Astrocyte (in vitro differentiated cells and primary cell): ENCODE measurements at places on chromosomes 12 and 14.

DNA sequence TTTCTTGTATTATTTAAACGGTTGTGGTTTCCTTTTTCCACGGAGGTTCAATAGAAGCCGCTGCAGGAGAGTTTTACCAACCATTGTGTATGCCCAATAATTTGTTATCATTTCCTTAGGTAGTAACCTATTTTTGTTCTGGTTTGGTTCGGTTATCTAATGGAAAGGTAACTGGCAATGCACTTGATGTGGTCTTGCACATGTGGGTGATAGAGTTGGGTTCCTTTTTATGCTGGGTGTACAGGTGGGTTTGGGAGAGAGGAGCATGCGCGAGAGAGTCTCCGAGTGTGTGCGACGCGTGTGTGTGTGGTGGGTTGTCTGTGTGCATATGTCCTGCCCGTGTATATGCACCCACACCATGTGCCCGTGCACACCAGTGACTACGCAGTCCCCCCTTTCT, 102.7 kb upstream of the FKBP4 start:
- DNase-seq, result no peak

DNA sequence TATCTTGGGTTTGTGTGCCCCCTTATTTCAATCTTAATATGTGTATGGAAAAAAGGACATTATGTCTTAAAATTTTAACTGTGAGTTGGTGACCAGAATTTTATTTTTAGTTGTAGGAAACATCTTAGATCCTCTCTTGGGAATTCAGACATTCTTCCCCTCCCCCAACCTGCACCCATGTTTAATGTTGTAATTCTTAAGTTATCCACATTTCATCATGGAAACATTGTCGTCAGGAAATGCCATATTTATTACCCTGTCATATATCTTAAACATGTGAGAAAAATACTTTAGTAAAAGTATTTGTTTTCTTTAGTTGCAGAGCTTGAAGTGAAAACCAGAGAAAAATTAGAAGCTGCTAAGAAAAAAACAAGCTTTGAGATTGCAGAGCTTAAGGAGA, 30.3 kb downstream of the YEATS4 start:
- DNase-seq, result peak; percentile 73

DNA sequence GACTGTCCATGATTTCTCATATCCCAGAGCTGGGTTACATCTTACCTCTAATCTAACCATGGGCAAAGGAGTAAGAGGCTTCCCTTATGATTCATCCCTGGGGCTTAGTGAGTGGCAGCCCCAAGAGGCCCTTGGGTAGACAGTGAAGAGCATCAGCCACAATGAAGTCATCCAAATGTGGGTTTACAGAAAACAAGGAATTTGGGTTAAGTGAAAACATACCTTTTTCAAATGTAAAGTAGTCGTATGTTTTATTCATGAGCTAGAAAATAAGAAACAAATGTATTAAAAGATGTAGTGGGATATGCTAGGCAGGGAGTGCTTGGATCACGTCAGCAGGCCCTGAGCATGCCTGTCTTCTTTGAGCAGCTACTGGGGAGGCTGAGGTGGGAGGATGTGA, 54.0 kb upstream of the ELK3 start:
- DNase-seq, result peak; percentile 84

GRCh38 chr12:77189458-77189857, 124.1 kb upstream of the E2F7 start:
- DNase-seq, result peak; percentile 93

DNA sequence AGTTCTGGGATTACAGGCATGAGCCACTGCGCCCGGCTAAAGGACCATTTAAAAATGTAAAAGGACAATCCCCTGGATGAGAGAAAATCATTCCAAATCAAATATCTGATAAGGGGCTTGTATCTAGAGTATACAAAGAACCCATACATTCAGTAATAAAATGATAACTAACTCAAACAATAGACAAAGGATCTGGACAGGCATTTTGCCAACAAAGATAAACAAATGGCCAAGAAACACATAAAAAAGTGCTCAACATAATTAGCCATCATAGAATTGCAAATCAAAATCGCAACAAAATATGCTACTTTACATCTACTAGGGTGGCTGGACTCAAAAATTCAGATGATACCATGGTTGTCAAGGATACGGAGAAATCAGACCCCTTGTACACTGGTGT, 8.5 kb upstream of the BICD1 start:
- no peak for DNase-seq

DNA sequence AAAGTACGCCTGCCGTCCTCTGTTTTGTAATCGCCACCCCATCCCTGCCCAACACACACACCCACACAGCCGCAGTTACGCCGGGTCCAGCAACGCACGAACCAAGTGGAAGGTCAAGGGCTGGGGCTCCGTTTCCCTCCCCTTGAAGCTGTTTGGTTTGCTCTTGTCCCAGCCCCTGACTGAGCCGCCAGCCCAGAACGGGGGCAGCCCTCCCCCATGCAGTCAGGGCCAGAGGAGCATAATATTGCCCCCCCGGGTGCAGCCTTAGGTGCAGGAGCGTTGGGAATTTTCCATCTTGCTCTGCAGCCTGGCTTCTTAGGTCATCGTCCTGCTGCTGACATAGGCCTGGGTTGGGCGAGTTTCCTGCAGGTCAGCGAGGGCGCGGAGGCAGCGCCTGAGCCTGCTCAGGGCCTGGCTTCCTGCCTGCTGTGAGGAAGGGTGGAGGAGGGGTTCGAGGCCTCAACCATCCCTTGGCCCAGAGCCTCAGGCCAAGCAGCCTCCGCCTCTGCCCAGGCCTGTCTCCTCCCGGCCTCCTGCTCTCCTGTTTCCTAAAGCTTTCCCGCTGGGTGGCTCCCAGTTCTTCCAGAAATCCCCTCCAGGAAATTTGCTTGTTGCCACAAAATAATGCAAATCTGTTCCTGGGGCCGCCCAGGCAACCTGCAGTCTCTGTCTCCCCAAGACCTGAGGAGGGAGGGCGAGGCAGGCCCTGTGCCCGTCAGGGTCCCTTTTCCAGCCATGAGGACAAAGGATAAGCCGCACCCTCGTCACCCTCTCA, 44.5 kb downstream of the PSMA6 start:
- peak; percentile 34 for DNase-seq

DNA sequence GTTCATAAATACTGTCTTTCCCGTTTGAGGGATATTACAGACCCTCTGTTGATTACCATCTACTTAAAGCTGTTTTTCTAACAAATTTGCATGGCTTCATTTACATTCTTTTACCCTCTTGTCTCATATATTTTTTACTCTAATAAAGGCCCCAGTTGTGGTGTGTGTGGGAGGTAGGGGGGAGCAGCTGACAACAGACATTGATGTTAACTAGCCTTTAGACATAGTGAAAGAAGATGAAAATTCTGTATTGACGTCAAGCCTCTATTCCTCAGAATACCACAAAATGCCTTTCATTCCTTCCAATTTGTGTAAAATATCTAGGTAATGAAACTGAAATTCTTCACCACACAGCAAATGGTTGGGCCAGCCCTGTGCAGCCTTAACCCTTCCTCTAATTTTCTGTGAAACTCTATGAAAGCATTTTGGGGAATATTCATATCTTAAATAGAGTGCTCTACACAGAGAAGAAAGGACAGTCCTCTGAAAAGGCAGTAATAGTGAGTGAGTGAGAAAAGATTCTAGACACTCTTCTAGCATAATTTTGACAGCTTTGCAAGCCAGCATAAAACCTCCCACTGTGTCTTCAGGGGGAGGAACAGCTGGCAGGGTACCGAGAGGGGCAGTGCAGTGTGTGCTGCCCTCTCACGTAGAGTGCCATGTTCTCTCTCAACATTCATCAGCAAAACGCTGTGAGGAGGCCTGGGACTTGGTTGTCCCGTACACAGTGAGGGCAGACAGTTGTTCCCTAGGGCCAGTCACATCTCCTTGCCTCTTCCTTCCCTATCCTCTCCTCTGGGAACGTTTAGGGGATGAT, 20.1 kb upstream of the CERS5 start:
- peak; percentile 95 for DNase-seq

DNA sequence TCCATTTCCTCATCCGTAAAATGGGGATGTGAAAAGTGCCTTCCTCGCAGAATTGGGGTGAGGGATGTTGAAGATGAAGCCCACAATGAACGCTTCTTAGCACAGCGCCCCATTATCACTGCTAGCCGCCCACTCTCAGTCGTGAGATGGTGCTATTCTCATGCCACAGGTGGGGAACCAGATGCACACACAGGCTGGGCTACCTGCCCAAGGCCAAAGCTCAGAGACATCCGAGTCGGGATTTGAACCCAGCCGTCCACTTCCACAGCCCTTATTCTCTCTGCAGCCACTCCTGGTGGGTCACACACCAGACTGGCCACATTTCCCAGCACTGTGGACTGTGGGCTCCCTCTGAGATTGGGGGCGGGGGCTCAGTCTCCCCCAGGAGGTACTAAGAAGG, 55.8 kb downstream of the BCL11B start:
- no peak for DNase-seq

DNA sequence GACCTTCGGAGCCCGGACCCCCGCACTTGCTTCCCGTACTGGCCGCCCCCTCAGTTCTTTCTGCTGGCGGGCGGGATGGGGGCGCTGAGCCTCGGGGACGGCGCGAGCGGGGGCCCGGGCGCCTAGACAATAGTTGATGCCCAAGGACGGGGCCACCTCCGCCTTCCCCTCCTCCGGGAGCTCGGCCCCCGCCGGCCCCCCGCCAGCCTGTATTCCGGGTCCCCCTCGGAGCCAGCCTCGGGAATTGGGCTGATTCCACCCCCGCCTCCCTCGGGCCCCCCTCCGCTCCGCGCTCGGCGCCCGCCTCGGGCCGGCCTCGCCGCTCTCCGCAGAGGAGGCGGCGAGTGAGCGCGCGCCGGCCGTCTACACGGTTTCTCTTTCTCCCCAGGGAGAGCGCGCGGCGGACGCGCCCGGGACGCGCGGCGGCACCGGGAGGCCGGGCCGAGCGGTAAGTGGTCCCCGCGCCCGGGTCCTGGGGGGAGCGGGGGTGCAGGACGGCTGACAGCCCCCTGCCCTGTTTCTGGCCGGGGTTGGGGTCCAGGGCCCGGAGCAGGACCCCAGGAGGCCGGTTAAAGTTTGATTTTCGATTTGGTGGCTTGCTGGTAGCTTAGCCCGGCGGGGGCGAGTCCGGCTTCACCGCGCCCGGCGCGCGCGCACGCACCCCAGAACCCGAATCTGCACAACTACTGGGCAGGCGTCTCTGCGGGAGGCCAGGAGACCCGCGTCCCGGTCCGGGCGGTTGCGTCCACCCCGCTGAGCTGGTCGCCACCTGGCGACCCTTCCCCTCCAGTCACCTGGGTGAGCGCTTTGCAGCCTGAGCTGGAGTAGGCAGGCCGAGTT, 413.7 kb downstream of the PCNX1 start:
- peak; percentile 52 for DNase-seq

GRCh38 chr12:27334042-27334720, 1.5 kb downstream of the BMAL2 start:
- DNase-seq, result no peak

DNA sequence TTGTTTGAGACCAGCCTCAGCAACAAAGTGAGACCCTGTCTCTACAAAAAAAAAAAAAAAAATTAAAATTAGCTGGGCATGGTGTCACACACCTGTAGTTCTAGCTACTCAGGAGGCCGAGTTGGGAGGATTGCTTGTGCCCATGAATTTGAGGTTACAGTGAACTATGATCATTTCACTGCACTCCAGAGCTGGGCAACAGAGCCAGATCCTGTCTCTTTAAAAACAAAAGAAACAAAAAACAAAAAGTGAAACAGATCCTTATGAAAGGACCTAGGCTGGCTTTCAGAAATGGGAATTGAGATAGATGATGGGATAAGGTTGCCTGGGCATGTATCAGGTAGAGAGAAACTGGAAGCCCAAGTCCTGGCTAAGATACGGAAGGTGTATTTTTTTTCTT, 13.9 kb downstream of the ACTR6 start:
- no peak for DNase-seq

- no peak for DNase-seq
These were observed 22.3 kb downstream of the DDX24 start for GRCh38 chr14:94058674-94059138.

DNA sequence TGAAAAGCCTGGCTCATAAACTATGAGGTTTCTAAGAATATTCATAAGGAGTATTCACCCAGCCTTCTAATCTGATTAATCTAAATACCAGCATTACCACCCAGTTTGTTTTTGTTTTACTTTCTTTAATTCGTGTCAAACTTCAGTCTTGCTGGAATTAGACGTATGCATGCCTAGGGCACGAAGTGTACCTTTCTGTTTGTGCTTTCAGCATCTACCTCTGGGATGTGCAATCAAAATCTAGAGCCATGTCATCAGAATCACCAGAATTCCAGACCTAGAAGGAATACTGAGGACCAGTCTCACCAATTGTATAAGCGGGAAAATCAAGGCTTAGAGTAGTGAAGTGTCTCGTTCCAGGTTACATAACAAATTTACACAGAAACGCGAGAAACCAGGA, 57.3 kb downstream of the KITLG start:
- no peak for DNase-seq
